ENCODE measurements at places on chromosomes 3 and 15.
A peak's percentile ranks its signal among the peaks of the same experiment; 100 is the strongest.

- DNase-seq = no peak
These were observed 25.6 kb downstream of the KNG1 start for GRCh38 chr3:186742618-186743380.

GRCh38 chr3:64691051-64691450 lies 3.3 kb upstream of the ADAMTS9 start:
- no peak for DNase-seq

- DNase-seq = no peak
These were observed 181.4 kb downstream of the TLE3 start for GRCh38 chr15:69916169-69916785.

DNA sequence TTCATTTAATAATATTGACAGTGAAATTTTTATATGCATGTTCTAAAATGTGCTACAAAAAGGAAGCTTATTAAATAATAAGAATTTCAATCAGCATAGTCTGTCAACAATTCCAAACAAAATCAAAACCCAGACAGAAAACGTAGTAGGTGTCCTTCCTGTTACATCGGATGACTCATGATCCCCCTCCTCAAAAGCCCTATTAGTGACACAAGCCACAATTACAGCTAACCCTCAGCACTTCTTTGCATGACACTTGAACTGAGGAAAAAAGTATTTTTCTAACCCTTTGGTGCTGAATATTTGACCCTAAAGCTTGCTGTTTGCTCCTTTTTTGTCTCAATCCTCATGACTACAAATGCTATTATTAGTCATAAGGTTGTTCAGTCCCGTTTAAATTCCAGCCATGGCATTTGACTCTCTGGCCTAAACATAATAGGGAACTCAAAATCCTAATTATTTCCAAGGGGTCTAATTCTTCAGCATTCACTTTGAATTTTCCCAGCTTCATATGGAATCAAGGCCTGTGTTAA lies 78.1 kb downstream of the COL8A1 start:
- DNase-seq = no peak

- no peak for DNase-seq
These were observed 462 bp downstream of the EDEM1 start for GRCh38 chr3:5187920-5188418.

- peak; percentile 68 for DNase-seq
These were observed 635.6 kb upstream of the TBL1XR1 start for GRCh38 chr3:177832880-177833279.

- no peak for DNase-seq
These were observed 203.3 kb downstream of the DTWD1 start for GRCh38 chr15:49823987-49824774.

DNA sequence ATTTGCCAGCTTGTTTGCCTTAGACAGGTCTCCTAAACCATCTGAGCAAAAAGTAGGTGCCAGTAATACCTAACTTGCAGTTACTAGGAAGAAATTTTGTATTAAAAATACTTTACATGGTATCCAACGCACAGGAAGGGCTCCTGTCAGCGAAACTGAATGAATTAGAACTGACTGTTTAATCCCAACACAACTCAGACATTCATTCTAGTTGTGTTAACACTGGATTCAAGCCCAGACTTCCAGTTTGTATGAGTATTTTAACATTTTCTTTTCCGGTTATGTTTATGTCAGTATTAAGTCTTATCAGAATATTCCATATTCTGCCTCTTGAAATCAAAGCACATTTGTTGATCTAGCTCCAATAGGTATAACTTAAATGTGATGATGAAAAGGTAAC lies 82.0 kb upstream of the SOX2 start:
- no peak for DNase-seq

DNA sequence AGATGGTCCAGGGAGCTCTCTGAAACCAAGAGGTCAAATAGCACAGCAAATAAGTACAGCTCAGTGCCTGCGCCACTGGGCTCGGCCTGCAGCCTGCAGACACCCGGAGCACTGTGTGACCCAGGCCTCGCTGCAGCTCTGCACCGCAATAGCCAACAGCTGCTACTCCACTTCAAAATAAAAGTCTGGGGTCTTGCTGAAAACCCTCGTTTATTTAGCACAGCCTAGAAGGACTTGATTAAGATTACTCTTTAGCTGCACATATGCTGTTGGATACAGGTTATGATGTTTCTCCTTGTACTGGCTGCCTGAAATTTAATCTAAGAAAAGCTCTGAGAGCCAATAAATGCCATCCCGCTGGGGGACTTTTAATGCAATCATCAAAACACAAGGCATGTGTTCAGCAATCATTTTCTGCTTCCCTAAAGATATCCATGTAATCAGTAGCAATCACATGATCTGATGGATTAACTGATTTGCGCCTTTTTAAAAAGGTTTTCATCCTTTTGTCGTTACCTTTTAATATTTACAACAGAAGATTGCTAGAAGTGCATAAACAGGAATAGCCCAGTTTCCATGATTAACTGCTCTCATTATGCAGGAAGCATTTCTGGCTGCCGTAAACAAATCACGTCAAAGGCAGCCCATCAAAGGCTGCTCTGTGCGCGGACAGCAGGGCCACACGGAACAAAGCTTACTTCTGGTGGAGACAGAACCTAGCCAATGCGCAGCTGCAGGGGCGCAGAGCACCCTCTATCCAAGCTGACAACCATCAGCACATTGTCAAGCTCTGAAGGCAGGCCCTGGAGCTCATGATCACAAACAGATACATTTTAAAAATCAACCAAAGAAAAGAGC lies 58.8 kb downstream of the CLASP2 start:
- peak; percentile 80 for DNase-seq

- no peak for DNase-seq
These were observed 14.9 kb downstream of the ATP13A3 start for GRCh38 chr3:194471863-194472262.

DNA sequence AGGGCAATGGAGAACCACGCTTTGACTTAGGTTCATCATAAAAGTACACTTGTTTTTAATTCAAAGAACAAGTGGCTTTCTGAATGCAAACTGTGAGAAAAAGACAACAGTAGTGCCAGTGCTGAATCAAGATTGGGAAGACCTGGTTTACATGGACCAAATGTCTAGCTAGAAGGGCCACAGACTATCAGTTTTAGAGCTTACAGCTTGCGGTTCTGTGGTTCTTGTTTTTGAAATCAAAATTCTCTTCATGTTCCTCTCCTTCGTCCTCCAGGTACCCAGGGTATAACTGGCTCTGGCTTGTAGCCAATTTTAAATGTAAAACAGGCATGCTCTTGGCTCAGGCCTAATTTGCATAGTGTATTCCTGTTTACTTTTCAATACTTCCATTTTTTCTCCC lies 124.6 kb downstream of the TGFBR2 start:
- DNase-seq = no peak

DNA sequence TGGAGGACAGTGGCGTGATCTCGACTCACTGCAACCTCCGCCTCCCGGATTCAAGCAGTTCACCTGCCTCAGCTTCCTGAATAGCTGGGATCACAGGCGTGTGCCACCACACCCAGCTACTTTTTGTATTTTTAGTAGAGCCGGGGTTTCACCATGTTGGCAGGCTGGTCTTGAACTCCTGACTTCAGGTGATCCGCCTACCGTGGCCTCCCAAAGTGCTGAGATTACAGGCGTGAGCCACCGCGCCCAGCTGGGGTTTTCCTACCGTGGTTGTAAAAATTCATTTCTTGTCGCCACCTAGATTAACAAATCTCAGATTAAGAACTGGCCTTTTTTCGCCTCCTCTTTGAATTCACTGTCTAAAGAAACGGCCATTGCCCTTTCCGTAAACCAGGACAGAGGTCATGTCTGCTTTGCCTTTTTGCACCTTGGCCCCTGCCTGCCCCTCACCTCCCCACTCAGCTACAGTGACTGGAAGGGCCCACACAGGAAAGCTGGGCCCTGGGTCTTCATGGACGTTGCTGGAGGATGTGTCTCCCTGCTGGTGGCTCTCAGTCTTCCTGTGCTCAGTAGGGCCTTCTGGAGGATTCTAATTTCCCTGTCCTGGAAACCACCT lies 17.2 kb downstream of the ZNF710 start:
- DNase-seq = no peak

All from NCI-H1092 (cell line).